ENCODE measurements at places on chromosomes 13 and 19.

GRCh38 chr13:98717256-98717655, 35.2 kb downstream of the SLC15A1 start:
- no peak for DNase-seq

DNA sequence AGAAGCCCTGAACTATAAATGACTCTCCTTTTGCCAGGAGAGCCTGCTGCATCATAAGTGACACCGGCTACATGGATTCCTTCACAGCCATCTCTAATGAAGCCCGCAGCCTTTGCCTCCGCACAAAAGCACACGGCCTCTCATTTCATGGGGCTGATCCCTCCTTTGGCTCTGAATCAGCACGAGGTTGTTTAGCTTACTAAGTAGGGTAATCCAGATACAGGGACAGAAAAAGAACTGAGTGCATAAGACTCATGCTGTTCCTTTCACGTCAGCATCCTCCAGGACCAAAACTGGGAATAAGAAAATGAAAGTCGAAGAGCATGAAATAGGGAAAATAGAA, 136.3 kb downstream of the DCT start:
- DNase-seq, result peak; percentile 28

GRCh38 chr13:24133021-24133795, 27.3 kb upstream of the SPATA13 start:
- no peak for DNase-seq

- DNase-seq, result no peak
These were observed 429.3 kb downstream of the DIAPH3 start for GRCh38 chr13:59734393-59734792.

GRCh38 chr19:31364963-31365362, 15.7 kb upstream of the TSHZ3 start:
- no peak for DNase-seq

All from tibial artery (tissue), 4 donors.